Motor neuron (in vitro differentiated cells): ENCODE measurements at places on chromosomes 1 and 21.

DNA sequence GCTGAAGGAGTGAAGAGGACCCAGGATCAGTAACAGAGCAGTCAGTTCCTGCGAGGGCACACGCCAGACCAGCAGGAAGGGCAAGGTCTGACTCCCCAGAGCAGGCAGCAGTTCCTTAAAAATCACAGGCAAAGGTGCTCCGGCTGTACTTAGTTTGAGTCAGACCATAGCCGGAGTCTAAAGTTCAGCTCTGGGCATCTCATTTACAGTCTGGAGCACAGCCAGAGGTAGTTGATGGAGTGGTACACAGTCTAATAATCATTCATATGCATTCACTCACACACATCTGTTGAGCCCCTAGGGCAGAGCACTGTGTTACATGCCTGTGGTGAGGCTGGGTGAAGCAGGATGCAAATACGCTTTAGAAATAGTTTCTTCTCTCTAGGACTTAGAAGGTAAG is 7.3 kb upstream of the AMIGO1 start:
- ATAC-seq, result peak; percentile 95

GRCh38 chr1:89557445-89557825 is 32.8 kb downstream of the LRRC8B start:
- ATAC-seq, result no peak

GRCh38 chr1:24713176-24713575 is 32.1 kb upstream of the CLIC4 start:
- ATAC-seq, result no peak

DNA sequence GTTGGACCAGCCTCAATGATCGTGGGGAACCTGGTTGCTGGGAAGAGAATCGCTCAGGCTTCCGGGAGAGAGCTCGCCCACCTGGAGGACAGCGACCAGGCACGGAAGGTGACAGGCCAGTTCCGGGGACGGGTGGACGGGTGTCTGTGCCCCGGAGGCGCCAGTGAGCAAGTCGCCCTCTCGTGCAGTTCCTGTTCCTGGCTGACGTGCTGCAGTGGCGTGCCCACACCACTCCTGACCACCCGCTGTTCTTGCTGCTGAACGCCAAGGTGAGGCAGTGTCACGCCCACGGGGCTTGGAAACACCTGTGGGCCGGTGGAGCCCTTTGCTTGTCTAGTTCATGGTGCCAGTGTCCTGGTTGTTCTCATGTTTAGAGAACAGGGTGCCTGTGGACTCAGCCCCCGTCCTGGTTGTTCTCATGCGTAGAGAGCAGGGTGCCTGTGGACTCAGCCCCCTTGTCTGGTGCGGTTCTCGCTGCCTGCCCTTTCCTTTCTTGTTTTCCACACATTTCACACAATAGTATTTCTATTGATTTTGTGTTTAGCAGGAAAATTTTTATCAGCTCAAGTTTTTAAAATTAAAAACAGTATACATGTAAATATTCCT is 53.1 kb downstream of the S100B start:
- no peak for ATAC-seq

DNA sequence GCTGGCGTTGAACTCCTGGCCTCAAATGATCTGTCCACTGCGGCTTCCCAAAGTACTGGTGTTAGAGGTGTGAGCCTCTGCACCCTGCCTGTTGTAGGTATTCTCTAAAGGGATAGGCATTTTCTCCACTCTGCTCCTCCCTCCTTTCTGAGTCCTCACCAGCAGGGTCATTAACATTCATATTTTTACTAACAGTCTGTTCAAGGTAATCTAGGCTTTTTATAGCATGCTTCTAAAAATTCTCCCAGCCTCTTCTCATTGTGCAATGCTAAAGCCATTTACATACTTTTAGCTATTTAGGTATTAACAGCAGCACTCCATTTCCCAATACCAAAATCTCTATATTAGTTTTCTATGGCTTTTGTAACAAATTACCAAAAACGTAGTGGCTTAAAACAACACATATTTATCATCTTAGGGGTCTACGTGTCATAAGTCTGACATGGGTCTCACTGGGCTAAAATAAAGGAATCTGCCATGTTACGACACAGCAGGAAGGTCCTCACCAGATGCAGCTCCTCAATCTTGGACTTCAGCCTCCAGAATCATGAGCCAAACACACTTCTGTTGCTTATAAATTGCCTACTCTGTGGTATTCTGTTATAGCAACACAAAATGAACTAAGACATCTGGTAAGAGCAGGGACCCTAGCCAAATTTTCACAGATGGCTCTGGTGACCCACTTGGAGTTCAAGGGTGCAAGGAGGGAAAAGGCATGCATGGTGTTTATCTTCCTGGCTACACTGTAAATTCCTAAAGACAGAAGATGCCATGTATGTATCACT is 2.9 kb upstream of the SLC2A7 start:
- no peak for ATAC-seq

GRCh38 chr1:63327417-63328054 is 5.2 kb downstream of the FOXD3 start:
- ATAC-seq, result peak; percentile 69

DNA sequence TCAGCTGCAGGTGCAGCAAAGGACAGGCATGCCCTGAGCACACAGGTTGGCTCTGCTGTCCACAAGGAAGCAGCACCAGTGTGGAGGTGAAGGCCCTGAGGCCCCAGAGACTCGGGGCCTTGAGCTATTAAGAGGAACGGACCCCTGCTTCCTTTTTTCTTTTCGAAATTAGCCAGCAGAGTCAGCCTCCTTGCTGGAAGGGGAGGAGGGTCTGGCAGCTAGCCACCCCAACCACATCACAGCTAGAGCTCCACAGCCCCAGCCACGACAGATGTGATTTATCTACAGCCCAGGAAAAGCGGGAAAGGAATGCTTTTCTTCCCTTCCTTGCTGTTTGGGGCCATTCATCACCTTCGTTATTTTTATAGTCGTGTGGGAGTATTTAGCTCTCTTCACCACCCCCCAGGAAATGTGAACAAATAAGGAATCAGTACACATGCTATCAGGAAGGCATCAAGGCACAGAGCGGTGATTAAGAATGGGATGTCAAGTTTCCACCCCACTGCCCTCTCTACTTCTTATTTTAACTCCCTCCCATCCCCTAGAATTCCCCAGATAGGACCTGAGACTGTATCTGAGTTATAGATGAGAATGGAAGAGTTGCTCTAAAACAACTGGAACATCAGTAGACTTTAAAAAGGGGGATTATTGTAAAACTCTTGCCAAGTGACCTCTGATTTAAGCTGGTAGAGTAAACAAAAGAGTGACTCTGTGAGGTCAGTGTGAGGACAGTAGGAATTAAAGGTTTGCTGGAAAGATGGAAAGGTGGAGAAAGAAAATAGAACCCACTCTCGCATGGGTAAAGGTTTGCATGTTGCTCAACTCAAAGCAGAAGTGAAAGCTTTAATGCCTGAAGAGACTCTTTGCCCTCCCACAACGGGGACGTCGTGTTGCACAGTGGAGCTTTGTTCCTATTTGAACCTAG is 224.7 kb upstream of the GJB5 start:
- peak; percentile 81 for ATAC-seq

- no peak for ATAC-seq
Observed at GRCh38 chr1:244960904-244961303, 96.6 kb upstream of the HNRNPU start.

- peak; percentile 29 for ATAC-seq
Observed at GRCh38 chr1:165047994-165048393, 308.5 kb downstream of the LMX1A start.
